ENCODE measurements at places on chromosomes 6 and 20. TPM values are rescaled to one million over a fixed set of nuclear protein-coding genes. Genes with fewer than 3 reads are reported as not detected.

Gene PRPH2
- 0.49 TPM for total RNA-seq

Gene SPATA25
- 0.49 TPM for total RNA-seq

Gene ZSCAN16
- total RNA-seq: 11.0 TPM

Gene EDN1
- total RNA-seq: 486 TPM

Gene PET117
- 9.6 TPM for total RNA-seq

Gene ADGRF5
- 276 TPM for total RNA-seq

Gene ENPP4
- total RNA-seq: 5.5 TPM

Gene EYA4
- total RNA-seq: not detected

Gene ASIP
- total RNA-seq: not detected

Gene ABHD16B
- total RNA-seq: not detected

Gene RAET1L
- not detected for total RNA-seq

Gene MAK
- total RNA-seq: not detected

Gene TSHZ2
- 0.65 TPM for total RNA-seq

Gene TBCC
- total RNA-seq: 32.5 TPM

Gene LY6G6C
- not detected for total RNA-seq

Gene VNN1
- total RNA-seq: not detected

Gene DAAM2
- 0.16 TPM for total RNA-seq

Gene TSBP1
- not detected for total RNA-seq

Gene MRAP2
- 0.57 TPM for total RNA-seq

Gene LRRC1
- total RNA-seq: 15.2 TPM

Gene TRIM10
- total RNA-seq: not detected

Gene ADGRB3
- not detected for total RNA-seq

Gene ENPP1
- 0.31 TPM for total RNA-seq

Gene GPR6
- total RNA-seq: not detected

Gene MMS22L
- 18.6 TPM for total RNA-seq

Gene AK9
- total RNA-seq: 2.8 TPM

Gene MCHR2
- total RNA-seq: not detected

Gene MLIP
- 1.1 TPM for total RNA-seq

Gene RNGTT
- 8.6 TPM for total RNA-seq

Gene C20orf202
- not detected for total RNA-seq

Gene CAP2
- total RNA-seq: 4.2 TPM

Gene TMEM217
- 6.8 TPM for total RNA-seq

Gene DEFB124
- total RNA-seq: not detected

Gene ALDH8A1
- total RNA-seq: 1.0 TPM

Gene ETV7
- 0.16 TPM for total RNA-seq

Gene RAD21L1
- total RNA-seq: not detected

Gene ATP9A
- total RNA-seq: 13.9 TPM

Gene DSE
- 20.0 TPM for total RNA-seq

Gene POU5F1
- 0.19 TPM for total RNA-seq

Gene LCA5
- total RNA-seq: 3.3 TPM

Gene BPIFB1
- not detected for total RNA-seq

Gene BFSP1
- total RNA-seq: 2.1 TPM

Gene SLC32A1
- not detected for total RNA-seq

Gene JAG1
- 512 TPM for total RNA-seq

Gene GATA5
- total RNA-seq: not detected

Gene STMND1
- not detected for total RNA-seq

Gene CGA
- not detected for total RNA-seq

Gene FUT9
- total RNA-seq: under 0.01 TPM

Gene FAM83B
- not detected for total RNA-seq

Gene RAET1E
- not detected for total RNA-seq

Gene INSM1
- not detected for total RNA-seq

Gene OXT
- not detected for total RNA-seq

Gene GMPR
- total RNA-seq: 19.3 TPM
